HS-5 (cell line): ENCODE measurements at places on chromosomes 3 and 15.

- no peak for DNase-seq
These were observed 18.0 kb downstream of the MIX23 start for GRCh38 chr3:122365073-122365472.

GRCh38 chr3:4948395-4948794 lies 30.8 kb upstream of the BHLHE40 start:
- DNase-seq, result no peak

GRCh38 chr3:151697496-151697895 lies 36.2 kb upstream of the AADACL2 start:
- no peak for DNase-seq

GRCh38 chr3:101377796-101378195 lies 57.4 kb upstream of the IMPG2 start:
- no peak for DNase-seq

DNA sequence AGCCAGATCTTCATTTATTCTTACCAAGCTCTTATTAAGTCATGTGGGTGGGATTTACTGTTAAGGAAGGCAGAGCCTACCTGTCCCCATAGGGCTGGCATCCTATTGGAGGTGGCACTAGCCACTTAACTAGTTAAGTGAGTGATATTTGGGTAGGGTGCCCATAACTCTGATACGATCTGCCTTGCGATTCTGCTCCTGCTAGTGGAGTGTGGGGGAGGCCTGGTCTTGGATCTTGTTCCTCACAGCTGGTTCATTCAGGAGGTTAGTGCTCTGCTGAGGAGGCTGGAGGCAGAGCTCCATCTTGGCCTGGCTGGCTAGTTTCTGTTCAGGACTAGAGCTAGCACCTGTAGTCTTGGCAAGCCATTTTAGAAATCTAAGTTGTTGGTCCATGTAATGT lies 9.3 kb downstream of the BAHD1 start:
- no peak for DNase-seq

GRCh38 chr3:97278506-97278905 lies 464.1 kb downstream of the EPHA6 start:
- DNase-seq, result no peak

DNA sequence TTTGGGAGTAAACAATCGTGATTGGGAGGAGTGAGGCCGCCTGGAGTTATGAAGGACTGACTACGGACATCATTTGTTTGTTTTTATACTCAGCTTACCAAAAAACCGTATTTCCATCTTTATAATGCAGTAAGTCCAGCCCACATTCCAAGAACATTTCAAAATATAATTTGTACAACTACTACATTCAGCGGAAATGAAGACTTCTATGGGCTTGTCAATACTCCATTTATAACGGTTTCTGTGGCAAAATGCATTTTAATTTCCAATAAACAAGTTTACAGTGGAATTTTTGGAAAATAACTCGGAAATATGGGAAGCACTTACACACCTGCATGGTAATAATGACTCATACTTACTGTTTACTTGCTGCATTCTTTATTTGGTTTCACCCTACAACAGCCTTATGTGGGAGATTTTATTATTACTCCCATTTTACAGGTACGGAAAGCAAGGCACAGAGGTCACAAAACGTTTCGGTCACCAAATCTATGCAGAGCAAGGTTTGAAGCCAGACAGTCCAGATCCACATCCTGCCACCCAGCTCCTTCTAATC lies 62.3 kb downstream of the LDHAL6B start:
- no peak for DNase-seq

GRCh38 chr3:183533412-183534132 lies 21.9 kb downstream of the KLHL6 start:
- no peak for DNase-seq

DNA sequence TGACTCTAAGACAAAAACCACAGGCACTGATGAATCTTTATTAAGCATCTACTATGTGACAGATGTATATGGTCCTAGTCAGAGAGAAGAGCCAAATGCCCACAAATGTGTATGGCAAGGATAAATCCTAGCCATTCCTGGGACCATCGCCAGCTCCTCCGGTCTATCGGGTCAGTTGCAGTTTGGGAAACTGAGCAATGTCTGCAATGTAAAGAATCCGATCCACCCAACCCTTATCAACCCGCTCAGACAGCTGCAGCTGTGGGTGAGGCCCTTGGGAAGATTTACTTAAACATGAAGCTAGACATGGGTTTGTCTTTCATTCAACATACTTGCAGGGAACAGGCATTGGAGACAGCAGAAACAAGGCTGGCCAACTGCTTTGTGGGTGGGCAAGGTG lies 40.5 kb upstream of the CDV3 start:
- DNase-seq, result no peak

DNA sequence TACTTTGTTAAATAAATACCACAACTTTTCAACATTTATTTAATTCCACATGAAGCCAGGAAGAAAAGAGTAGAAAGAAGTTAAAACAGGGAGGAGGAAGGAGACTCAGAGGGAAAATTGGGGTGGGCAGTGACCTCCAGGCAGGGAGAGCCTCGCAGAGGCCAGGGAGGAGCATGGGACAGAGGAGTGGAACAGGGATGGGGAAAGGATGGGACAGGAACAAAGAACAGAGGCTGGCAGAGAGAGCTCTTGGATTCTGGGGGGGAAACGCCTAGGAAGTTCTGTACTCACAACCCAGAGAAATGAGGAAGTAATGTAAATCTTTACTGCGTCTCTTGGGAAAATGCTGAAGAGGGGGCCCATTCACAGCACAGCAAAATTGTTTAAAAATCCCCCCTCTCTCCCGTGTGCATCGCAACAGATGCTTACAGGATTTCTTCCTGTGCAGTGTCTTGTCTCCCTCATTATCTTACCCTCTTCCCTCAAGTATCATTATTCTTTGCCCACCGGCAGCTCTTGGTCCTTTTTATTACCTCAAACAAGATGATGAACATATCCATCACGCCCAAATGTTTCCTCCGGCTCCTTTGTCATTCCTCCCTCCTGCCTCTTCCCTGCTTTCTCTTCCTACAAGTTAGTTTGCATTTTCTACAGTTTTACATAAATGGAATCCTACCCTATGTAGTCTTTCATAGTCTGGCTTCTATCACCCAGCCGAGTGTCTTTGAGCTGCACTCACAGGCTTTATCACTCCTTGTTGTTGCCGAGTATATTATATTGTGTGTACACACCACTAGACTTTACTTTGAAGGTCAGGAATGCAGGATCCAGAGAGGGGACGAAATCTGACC lies 65.5 kb downstream of the ARHGAP31 start:
- DNase-seq, result no peak

- DNase-seq, result no peak
These were observed 29.0 kb downstream of the CCDC80 start for GRCh38 chr3:112611752-112612515.

GRCh38 chr3:115834068-115834467 lies 210.8 kb downstream of the GAP43 start:
- peak; percentile 78 for DNase-seq

GRCh38 chr3:47245271-47245670 lies 37.3 kb downstream of the KIF9 start:
- DNase-seq, result no peak

DNA sequence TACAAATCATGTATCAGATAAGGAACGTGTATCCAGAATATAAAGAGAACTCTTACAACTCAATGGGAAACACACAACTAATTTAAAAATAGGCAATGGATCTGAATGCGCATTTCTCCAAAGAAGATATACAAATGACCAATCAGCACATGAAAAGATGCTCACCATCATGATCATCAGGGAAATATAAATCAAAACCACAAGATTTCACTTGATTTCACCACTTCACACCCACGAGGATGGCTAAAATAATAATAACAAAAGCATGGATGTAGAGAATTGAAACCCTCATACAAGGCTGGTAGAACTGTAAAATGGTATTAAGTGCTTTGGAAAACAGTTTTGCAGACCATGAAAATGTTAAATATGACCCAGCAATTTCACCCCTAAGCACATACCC lies 26.7 kb upstream of the SLC12A8 start:
- no peak for DNase-seq

- DNase-seq, result no peak
These were observed 54.8 kb upstream of the TNFSF10 start for GRCh38 chr3:172577987-172578570.

- no peak for DNase-seq
These were observed 7.5 kb upstream of the LOXL1 start for GRCh38 chr15:73918784-73919183.

GRCh38 chr3:118000219-118000618 lies 1034.4 kb downstream of the IGSF11 start:
- no peak for DNase-seq

- DNase-seq, result peak; percentile 40
These were observed 147.6 kb downstream of the IL20RB start for GRCh38 chr3:137105277-137105977.

GRCh38 chr15:38227941-38228340 lies 24.7 kb upstream of the SPRED1 start:
- no peak for DNase-seq
